ENCODE measurements at places on chromosomes 3 and 15.

GRCh38 chr15:77597804-77598453 is 34.8 kb downstream of the LINGO1 start:
- DNase-seq = no peak
- peaks cover 2% of the 10 kb centered on the region for H3K4me1 ChIP-seq
- H3K27ac ChIP-seq = peak overlapping the region; percentile 24
- peaks cover 2% of the 10 kb centered on the region for H3K36me3 ChIP-seq

DNA sequence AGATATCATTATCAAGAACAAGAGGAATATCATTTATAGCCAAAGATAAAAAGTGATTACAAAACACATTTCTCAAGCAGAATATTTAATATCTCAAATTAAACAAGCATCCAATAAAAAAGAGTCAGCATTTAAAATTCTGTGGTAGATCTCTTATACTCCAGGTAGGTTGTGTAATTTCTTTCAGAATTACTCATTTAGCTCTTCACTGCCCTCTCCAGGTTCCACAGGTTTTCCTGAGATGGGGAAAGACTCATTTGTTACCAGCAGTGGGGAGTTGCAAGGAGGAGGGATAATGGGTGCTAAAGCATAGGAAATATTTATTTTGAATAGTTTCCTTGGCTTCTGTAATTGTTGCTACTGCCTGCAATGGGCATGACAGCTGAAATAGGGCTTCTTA is 83.1 kb upstream of the RASGRP1 start:
- H3K27ac ChIP-seq = peak overlapping the region; percentile 67
- no peak overlapping the region for H3K4me3 ChIP-seq

GRCh38 chr3:119562307-119562961 is 3.0 kb upstream of the CD80 start:
- peak overlapping the region; percentile 53 for H3K4me3 ChIP-seq
- H3K27ac ChIP-seq = peak overlapping the region; percentile 94
- no peaks in the 10 kb centered on the region for H3K27me3 ChIP-seq
- H3K4me1 ChIP-seq = peaks cover 23% of the 10 kb centered on the region
- H3K36me3 ChIP-seq = no peaks in the 10 kb centered on the region

GRCh38 chr3:94927175-94927574 is 864.3 kb downstream of the NSUN3 start:
- no peaks in the 10 kb centered on the region for H3K27me3 ChIP-seq
- H3K4me3 ChIP-seq = no peak overlapping the region
